ENCODE measurements at places on chromosomes 16 and 17. TPM values are rescaled to one million over a fixed set of nuclear protein-coding genes. Genes with fewer than 3 reads are reported as not detected.

Gene CCL8
- total RNA-seq: not detected

Gene P2RX1
- 3.3 TPM for total RNA-seq

Gene SKAP1
- 0.79 TPM for total RNA-seq

Gene ELMO3
- 7.6 TPM for total RNA-seq

Gene ASGR1
- total RNA-seq: 0.85 TPM

Gene CD300LB
- total RNA-seq: not detected

Gene CDRT15
- total RNA-seq: not detected

Gene BIRC5
- total RNA-seq: 184 TPM

Gene DNAH2
- total RNA-seq: not detected

DNA sequence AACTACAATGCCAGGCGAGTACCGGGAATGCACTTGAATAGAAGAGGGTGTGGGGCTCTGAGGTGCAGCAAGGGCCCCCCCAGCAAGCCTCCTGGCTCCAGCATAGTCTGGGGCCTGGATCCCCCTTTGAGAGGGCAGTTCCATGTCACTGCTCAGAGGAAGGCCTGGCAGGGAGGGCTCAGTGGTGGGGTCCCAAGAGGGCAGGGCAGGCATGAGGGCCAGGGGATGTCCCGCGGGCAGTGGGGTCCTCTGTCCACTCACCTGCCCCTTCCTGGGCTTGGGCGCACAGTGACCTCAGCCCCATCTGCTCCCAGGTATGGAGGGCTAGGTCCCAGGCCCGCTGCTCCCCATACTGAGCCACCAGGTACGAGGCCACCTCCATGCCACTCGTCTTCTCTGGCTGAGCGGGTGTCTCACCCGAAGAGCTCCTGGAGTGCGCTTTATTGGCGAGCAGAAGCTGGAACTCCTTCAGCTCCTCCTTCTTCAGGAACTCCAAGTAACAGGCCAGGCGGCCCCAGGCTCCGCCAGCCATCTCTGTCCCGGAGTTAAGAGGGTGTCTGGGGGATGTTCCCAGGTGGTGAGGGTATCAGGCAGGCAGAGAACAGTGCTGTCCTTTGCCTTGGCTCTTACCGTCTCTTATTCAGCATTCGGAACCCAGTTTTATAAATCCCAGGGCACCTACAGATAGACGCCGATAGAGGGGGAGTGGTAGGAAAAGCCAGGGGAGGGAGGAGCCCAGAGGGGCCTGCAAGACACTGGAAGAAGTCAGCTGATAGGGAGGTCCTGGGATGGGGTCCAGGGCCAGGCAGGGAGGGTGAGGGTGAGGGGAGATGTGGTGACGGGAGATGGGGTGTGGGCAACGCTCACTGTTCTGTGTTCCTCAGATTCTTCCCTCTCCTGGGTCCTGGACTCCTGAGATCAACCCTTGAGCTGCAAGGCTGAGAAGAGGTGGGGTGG, 605 bp downstream of the NLRP1 start:
- no peak for DNase-seq

DNA sequence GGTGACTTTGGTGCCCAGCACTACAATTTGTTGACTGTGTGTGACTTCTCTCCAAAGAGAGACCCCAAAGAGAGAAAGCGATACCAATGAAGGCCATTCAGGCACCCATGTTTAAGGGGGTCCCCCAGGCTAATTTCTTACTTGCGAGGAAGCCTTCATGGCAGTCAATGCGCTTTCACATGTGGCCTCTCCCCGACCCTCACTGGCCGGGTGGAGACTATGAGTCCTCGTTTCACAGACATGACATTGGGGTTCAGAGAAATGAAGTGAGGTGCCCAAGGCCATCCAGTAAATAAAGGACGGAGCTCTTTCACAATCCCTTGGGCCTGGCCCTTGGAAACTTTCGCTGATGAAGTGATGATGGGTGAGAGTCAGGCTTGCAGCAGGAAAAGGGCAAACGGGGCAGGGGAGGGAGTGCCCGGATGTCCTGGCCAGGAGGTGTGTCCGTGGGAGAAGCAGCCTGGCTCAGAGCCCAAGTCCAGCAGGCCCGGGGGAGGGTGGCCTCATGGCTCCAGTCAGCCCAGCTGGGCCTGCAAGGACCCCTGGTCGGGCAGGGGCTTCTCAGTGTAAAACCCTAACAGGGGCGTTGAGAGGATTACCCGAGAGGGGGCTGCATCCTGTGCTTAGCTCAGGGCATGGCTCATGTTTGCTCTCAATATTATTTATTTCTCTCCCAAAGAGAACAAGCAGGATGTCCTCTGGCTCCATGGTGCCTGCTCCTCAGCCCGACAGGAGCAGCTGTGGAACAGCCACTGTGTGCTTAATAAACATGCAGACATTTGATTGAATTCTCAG, 14.7 kb downstream of the TBX2 start:
- no peak for DNase-seq

- DNase-seq: no peak
These were observed 15.1 kb downstream of the FA2H start for GRCh38 chr16:74759564-74759963.

DNA sequence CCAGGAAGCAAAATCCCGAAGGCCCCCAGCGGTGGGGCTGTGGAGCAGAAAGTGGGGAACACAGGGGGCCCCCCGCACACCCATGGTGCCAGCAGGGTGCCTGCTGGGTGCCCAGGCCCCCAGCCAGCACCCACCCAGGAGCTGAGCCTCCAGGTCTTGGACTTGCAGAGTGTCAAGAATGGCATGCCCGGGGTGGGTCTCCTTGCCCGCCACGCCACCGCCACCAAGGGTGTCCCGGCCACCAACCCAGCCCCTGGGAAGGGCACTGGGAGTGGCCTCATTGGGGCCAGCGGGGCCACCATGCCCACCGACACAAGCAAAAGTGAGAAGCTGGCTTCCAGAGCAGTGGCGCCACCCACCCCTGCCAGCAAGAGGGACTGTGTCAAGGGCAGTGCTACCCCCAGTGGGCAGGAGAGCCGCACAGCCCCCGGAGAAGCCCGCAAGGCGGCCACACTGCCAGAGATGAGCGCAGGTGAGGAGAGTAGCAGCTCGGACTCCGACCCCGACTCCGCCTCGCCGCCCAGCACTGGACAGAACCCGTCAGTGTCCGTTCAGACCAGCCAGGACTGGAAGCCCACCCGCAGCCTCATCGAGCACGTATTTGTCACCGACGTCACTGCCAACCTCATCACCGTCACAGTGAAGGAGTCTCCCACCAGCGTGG, 6.5 kb downstream of the CBX2 start:
- DNase-seq: no peak

DNA sequence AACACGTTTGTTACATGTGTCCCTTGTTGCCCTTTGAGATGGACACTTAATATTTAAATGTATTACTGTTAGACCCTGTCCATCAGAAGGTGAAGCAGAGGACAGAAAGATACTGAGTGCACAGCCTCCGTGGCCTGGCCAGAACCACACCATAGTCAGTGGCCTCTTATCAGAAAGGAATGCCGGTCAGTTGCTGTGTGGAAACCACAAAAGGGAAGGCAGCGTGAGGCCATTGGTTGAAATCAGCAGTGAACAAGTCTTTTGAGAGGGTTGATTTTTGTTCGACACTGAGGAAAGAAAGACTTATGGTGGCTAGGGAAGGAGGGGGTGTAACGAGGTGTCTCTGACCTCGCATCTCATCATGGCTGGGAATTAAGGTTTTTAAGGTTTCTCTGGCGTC, 85.4 kb upstream of the CLEC18A start:
- no peak for DNase-seq

- DNase-seq: peak; percentile 56
These were observed 737 bp downstream of the NUDT16L1 start for GRCh38 chr16:4693956-4694641.

DNA sequence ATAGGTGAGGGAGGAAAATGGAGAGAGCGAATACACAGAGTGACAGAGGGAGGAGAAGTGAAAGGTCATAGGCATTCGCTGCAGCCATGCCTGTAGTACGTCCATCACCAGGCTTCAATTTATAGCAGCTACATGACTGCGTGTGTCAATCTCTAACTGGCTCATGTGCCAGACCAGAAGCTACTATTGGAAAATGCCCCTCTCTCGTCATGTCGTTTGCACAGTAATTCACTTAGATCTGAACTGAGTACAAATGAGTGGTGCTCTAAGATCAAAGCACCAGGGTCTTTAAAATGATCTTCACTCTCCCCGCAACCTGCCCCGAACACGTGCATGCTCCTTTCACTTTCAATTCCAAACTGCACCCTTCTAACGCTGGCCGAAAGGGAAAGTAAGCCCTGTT, 51.3 kb downstream of the ADCY9 start:
- DNase-seq: no peak

DNA sequence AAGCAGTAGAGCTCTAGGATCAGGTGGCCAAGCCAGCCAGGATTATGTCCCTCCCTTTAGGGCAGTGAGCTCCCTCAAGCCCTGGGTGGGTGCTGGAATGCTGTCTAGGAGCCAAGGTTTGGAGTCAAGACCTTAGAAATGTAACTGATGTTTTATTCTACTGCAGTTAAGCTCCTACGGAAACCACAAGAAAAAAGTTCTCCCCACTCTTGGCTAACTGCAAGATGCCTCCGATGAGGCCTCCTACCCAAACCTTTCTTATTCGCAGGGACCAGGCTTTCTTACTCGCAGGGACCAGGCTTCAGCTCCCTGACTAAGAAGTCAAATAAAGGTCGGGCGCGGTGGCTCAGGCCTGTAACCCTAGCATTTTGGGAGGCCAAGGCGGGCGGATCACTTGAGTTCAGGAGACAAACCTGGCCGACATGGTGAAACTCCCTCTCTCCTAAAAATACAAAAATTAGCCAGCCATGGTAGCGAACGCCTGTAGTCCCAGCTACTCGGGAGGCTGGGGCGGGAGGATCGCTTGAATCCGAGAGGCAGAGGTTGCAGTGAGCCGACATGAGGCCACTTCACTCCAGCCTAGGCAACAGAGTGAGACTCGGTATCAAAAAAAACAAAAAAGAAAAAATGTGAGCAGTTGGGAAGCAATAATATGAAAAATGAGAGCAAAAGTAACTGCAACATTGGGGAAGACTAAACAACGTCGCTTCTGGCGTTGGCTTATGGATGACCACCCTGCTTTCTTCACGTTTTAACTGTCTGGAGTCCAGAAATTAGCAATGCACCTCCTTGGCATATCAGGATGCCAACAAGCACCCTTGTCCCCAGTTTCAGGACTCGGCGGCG, 31.7 kb upstream of the ARL4D start:
- no peak for DNase-seq

DNA sequence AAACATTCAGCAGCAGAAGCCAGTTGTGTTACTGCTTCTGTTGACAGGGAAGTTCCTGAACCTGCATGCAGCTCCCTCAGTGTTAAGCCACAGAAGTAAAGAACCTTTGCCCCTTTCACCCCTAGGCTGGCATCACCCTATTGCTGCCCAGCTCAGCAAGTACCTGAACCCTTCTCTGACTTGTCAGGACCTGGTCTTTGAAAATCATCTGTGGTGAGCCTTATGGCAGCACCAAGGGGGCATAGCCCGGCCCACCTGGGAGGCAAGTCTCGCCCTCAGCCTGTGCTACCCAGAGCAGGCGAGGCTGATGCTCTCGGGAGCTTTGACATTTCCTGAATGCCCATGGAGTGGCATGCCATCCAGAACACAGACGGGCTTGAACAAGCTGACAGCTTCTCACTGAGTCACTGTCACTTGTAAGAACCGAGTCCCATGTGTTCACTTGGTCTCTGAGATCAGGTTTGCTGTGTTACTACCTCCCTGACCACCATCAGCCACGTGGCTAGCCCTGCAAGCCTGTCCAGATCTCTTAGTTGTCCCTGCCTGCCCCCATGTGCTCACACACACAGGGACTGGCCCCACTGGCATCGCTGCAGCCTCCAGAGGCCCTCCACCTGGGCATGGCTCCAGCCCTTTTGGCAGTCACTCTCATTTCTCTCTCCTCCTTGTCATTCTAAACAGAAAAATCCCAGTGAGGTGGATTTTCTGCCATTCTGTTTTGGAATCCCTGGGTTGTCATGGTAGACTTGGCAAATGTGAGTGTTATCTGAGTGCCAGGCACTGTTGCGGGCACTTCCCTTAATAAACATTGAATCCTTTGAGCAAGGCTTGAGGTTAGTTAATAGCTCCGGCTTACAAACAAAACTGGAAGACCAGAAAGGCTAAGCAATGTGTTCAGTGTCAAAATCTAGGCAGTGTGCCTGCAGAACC, 2.9 kb upstream of the CARMIL2 start:
- DNase-seq: no peak

DNA sequence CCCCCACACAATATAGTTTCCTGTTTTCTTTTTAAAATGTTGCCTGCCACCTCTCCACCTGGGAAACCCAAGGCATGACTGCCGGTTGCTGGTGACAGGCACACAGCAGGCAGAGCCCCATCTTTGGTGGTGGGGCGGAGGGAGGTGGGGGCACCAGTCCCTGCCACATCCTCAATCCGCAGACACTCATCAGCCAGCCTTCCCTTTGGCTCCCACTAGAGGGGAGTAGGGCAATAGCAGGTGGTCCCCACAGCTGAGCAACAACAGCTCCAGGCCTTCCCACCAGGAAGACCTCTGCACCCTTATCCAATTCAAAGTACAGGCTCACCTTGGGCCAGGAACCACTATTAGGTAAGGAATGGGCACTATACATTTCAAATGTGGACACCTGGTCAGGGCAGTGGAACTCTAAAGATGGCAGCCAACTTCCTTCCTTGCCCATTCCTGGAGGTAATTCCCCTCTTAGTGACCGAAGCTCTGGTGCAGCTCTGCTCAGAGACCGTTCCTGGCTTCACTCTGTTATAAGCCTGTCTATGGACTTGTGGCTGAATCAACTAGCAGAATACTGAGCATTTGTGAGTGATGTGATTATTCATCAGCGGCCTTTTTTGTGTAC, 13.9 kb downstream of the RECQL5 start:
- DNase-seq: peak; percentile 75

GRCh38 chr17:9371019-9371418, 204.6 kb downstream of the STX8 start:
- DNase-seq: no peak

DNA sequence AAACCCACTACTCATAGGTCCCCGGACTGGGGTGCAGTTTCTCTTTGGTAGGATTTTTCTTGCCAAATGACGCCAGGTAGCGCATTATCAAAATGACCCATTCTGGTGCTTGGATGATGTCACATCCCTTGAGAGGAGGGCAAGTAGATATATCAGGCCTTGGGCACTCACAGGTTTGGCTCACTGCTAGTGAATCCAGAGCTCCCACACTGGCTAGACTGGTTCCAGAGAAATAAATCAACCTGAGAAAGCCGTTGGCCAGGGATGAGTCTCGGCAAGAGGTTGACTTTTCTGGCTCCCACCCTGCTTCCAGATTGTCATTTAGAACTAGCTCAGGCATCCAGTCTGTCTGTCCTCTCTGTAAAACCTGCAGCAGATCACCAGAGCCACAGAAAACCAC, 188.4 kb upstream of the MAF start:
- no peak for DNase-seq

- DNase-seq: no peak
These were observed 53.1 kb downstream of the AIPL1 start for GRCh38 chr17:6381526-6382465.

DNA sequence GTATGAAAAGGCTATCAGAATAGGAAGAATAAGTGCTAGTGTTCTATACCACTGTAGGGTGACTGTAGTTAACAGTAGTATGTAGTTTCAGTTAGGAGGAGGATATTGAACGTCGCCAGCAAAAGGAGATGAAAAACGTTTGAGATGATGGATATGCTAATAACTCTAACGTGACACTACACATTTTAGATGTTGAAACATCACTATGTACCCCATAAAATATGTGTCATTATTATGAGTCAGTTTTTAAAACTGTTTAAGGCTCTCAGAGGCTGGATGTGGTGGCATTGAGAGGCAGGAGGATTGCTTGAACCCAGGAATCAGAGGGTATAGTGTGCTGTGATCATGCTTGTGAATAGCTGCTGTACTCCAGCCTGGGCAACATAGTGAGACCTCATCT, 31.8 kb downstream of the UBN1 start:
- no peak for DNase-seq

GRCh38 chr17:70795620-70796019, 626.3 kb downstream of the KCNJ2 start:
- no peak for DNase-seq
